IMR-90 (cell line): ENCODE measurements at places on chromosomes 5 and 9. TPM values are rescaled to one million over a fixed set of nuclear protein-coding genes. Genes with fewer than 3 reads are reported as not detected.

DNA sequence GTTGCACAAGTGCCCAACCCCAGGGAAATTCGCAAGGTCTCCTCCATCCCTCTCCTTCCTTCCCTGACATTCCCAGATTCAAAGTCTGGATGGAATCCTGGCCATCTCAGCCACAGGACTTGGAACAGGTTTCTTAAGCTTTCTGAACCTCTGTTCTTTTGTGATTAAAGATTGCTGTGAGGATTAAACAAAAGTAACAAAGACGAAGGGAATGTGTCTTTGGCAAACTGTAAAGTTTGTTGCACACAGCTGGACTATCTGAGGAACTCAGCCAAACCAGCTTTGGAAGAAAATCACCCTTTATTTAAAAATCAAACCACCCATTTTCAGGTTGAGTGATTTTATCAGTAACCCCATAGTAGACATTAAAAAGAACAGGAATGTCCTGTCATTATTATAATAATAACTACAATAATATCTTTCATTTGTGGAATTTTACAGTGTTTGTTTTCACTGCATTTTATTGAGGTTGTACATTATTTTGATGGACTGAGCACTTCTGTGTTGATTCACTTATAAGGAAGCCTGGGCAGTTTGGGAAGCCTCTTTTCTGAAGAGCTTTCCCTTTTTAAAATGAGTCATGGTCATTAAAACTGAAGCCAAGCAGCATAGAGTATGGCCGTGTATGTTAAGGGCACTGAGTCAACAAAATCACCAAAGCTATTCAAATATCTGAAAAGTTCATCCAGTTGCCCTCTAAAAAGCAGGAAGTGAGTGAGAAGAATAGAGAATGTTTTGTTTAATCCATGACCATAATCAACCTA, 310.2 kb downstream of the AGTPBP1 start:
- H3K4me3 ChIP-seq: no peak overlapping the region
- H3K27ac ChIP-seq: no peak overlapping the region
- H3K27me3 ChIP-seq: no peaks in the 10 kb centered on the region
- no peaks in the 10 kb centered on the region for H3K36me3 ChIP-seq
- no peaks in the 10 kb centered on the region for H3K4me1 ChIP-seq

GRCh38 chr5:132489871-132490483, 596 bp downstream of the IRF1 start:
- no peaks in the 10 kb centered on the region for H3K27me3 ChIP-seq
- H3K4me3 ChIP-seq: peak overlapping the region; percentile 91
- peak; percentile 43 for DNase-seq
- H3K4me1 ChIP-seq: peaks cover 23% of the 10 kb centered on the region
- peaks cover 37% of the 10 kb centered on the region for H3K36me3 ChIP-seq

Gene MSX2
- total RNA-seq: 1.9 and 2.2 TPM in 2 replicates

Gene RMI1
- total RNA-seq: 6.8 and 12.8 TPM in 2 replicates

Gene LMX1B
- not detected in 2 replicates for total RNA-seq

Gene SLC36A2
- not detected in 2 replicates for total RNA-seq
